ENCODE measurements at places on chromosomes 4 and X.

GRCh38 chr4:8393593-8394038 lies 46.9 kb downstream of the ACOX3 start:
- no peak for DNase-seq

GRCh38 chrX:39381422-39381821 lies 580.2 kb downstream of the MID1IP1 start:
- no peak for DNase-seq

GRCh38 chr4:143986180-143986579 lies 33.0 kb downstream of the GYPB start:
- no peak for DNase-seq

- no peak for DNase-seq
Measured at GRCh38 chrX:34437586-34437985, 219.5 kb downstream of the TMEM47 start.

GRCh38 chr4:183757060-183757459 lies 98.0 kb downstream of the TRAPPC11 start:
- DNase-seq: no peak

- no peak for DNase-seq
Measured at GRCh38 chr4:183438458-183439113, 5.8 kb upstream of the CDKN2AIP start.
